ENCODE measurements at places on chromosomes 7 and 10. TPM values are rescaled to one million over a fixed set of nuclear protein-coding genes. Genes with fewer than 3 reads are reported as not detected.
A peak's percentile ranks its signal among the peaks of the same experiment; 100 is the strongest.

- DNase-seq = no peak
Measured at GRCh38 chr7:143934526-143935325, at the start of gene OR2F2. OR2F2 (plus strand) TSS chr7:143935233; CDS start chr7:143935233, 0 bp downstream.

DNA sequence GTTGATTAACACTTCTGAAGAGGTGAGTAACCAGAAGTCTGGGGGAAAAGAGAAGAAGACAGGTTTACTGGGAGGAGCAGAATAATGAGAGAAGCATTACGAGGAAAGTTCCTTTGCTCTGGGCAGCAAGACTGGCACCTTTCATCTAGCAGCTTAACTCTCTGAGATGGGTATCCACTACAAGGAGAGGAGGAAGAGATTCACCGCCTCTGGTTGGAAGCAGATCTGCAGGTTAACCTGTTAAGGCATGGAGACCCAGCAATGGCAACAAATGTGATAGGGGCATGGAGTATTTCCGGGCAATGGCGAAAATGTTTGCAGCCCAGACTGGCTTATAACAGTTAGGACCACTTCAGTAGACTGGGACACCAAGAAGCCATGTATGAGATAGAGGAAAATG lies 162.2 kb downstream of the TFEC start:
- no peak for DNase-seq

Gene VGF
- 1.2 TPM for total RNA-seq

DNA sequence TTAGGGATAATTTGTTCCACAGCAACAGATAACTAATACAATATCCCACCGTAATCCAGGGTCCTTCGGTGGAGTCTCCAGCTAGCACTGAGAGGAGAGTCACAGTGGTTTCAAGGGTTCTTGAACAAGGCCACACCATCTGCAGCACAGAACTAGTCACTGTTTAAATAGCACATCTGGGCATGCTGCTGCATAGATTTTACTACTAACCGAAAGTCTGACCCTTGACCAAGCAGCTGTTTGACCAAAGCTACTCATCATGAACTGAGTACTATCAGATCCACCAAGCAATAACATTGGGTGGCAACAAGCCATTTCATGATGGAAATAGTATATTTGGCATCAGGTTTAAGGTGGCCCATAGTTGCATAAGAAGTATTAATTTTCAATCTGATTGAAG lies 53.2 kb downstream of the ANKMY2 start:
- no peak for DNase-seq

DNA sequence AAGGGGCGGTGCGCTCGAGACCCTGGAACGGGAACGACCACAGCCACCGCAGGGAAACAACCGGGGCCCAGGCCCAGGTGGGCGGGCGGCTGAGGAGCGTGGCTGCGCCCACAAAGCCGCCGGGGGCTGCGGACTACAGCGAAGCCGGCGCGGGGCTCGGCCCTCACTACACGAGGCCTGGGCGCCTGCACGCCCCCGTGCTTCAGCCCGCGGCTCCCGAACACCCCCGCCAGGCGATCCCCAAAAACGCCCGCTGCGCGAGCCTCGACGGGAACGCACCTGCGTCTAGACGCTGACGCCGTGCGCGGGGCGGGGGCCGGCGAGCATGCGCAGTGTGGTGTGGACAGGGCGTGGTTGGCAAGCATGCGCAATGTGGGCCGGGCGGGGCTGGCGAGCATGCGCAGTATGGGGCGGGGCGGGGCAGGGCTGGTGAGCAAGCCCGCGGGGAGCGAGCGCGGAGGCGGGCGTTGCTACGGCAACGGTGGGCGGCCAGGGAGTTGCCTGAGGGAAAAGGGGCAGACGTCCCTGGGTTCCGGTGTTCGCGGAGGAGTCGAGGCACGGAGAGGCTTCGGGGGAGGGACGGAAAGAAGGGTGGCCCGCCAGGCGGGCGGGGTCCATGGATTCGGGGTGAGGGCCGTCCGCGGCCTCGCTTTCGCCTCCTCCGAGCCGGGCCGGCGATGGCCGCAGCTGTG lies at the start of gene RNF32:
Gene RNF32, plus strand, starts transcription at position 518 of the 692 bp plus-strand sequence. CDS start 3,104 bp downstream, outside the sequence.
- peak; percentile 90 for DNase-seq
